Activated CD8-positive, alpha-beta memory T cell treated with anti-CD3 and anti-CD28 coated beads for 24 hours (primary cell): ENCODE measurements at places on chromosomes 16 and 17.

DNA sequence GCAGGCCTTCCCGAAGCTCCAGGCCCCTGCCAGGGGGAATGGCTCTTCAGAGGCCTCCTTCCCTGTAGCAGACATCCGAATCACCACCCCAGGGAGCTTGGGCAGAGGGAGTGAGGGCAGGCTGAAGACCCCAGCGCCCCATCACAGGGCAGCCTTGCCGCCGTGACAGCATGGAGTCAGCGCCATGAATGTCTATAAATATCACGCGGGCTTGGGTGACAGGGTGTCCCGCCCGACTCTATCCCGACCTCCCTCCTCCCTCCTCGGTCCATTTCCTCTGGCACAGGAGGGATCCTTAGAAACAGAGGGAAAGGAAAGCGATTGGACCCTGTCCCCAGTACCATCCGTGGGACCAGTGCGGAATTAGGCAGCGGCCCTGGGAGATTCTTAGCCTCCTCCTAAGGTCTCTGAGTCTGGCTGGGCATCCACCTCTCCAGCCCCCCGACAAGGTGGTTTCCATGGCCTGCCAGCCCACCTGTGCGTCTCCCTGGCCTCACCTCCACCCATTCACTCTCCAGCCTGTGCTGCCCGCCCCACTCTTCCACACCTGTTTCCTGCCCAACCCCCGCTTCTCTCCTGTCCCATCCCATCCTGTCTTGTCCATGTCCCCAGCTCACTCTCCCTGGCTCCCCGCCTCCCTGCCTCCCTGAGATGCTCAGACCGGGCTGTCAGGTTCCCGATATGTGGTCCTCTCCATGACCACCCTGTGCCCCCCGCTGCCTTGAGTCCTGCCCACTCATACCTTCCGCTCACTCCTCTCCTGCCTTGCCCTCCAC is 5.1 kb downstream of the ATP2A1 start:
- DNase-seq: no peak

DNA sequence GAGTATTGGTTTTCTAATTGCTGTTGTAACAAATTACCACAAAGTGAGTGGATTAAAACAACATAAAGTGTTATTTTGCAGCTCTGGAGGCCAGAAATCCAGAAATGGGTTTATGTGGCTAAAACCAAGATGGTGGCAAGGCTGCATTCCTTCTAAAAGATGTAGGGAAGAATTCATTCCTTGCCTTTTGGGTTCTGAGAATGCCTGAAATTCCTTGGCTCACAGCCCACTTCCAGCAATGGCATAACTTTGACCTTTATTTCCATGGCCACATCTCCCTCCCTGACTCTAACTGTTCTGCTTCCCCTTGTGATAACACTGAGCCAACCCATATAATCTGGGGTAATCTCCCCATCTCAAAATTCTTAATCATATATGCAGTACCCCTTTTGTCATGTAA is 269.6 kb upstream of the RPL38 start:
- no peak for DNase-seq

DNA sequence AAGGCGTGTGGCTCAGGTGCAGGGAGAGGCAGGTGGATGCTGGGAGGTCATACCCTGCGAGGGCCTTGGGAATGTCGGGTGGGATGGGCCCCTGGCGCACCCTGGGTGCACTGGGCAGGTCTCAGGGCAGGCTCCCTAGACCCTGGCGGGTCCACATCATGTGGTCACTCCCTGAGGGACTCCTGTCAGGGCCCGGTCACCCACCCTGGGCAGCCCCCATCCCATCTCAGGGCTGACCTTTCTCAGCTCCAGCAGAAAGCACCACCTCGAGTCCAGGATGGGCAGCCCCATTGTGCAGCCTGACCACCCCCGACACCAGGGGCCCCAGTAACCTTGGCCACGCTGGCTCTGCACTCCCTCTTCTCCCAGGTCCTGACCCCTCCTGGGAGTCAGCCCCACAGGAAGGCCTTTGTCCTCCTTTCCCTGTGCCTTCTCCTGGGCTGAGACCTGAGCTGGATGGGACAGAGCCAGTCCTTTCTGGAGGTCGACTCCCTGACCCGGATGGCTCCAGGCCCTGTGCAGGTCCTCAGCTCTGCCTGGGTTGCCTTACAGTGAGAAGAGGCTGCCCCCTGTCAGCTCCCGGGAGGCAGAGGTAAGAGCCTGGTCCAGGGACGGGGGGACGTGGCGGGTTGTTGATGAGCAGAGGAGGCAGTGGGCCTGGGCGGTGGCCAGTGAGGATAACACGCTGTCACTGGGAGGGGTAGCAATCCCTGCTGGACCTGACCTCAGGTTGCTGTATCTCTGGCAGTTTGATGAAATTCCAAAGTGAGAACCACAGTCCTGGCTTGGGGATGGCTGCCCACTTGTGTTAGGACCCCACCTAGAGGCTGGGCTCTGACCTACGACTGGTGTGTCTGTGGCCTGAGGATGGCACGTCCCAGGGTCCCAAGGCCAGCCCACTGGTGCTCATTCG is 77.9 kb downstream of the GOSR1 start:
- DNase-seq: peak; percentile 51

DNA sequence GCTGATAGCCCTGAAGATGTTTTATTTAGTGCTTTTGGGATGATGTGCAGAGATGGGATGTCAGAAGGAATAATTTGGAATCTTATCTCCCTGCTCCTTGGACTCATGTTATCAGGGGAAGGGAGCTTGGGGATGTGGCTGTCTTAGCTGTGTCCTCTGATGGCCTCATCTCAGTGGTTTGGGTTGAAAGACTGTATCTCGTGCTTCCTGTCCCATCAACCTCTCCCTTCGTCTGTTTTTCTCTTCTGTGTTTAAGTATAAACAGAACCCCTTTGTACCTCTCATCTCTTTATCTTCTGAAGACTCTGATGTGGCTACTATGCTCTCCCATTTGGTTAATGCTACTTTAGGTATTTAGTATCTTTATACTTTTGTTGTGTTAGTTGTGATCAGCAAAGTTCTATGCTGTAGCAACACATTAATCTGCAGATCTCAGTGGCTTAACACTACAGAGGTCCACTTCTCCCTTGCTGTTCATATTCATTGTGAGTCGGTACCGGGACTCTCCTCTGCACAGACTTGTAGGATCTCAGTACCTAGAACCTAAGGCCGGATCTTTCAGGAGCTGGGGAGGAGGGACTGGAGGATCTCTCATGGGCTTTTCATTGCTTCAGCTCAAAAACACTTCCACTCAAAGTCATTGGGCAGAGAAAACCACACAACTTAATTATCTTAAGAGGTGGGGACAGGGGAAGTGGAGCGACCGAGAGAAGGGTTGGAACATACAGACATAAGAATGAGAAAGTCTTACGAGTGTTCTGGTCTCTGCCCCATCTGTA is 28.8 kb downstream of the PRKCA start:
- no peak for DNase-seq

GRCh38 chr16:57141822-57142631 is 43.8 kb downstream of the PSME3IP1 start:
- peak; percentile 70 for DNase-seq

DNA sequence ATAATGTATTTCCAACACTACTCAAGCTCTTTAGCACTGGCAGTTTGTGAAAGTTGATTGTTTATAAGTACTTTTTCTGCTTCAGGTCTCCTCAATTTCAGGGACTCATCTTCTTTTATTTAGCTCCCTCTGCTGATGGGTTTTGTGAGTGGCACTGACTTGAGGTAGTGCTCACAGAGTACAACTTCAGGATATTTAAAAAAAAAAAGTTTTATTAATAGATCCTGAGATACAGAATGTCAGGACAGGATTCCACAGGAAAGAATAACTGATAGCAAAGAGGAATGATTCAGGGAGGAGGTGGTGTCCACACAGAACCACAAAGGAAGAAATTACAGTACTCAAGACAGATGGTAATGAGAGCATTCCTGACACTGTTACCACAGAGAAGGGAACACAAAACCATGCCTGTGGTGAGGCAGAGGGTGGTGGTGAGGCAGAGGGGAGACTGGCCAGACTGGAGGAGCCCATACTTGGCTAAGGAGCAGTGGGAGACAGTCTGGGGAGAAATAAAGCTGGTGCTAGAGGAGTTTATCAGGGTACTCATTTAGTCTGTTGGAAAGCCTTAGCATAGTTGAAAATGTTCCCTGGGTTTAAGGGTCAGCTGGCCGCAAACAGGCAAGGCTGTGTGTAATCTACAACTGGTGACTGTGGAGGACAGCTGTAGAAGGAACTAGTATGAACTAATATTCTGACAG is 63.7 kb downstream of the SPAG9 start:
- DNase-seq: no peak
